MM.1S (cell line): ENCODE measurements at places on chromosomes 3 and 15.

GRCh38 chr3:171261487-171261886 lies 198.7 kb downstream of the TNIK start:
- peaks cover 10% of the 10 kb centered on the region for H3K4me1 ChIP-seq
- DNase-seq, result no peak
- H3K4me3 ChIP-seq, result no peak overlapping the region
- no peaks in the 10 kb centered on the region for H3K27me3 ChIP-seq

DNA sequence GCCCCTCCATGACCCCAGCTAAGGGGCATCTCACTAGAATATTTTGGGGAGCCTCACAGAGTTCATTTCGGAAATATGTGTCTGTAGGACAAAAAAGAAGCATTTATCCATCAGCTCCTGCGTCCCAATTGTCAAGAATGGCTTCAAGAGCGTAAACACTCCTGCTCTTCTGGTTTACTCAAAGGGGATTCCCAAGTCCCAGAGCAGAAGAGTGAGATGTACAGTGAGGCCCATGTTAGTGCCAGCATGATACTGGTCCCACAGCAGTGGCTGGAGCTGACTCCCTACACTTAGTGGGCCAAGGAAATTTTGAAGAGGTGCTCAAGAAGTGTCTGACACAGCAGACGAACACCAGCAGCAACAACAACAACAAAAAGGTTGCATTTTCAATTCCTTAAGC lies 34.9 kb upstream of the ARL8B start:
- H3K36me3 ChIP-seq, result no peaks in the 10 kb centered on the region
- no peaks in the 10 kb centered on the region for H3K4me1 ChIP-seq
- H3K27me3 ChIP-seq, result no peaks in the 10 kb centered on the region
- DNase-seq, result no peak
- H3K4me3 ChIP-seq, result no peak overlapping the region

- H3K27me3 ChIP-seq, result no peaks in the 10 kb centered on the region
- no peaks in the 10 kb centered on the region for H3K4me1 ChIP-seq
- H3K4me3 ChIP-seq, result no peak overlapping the region
- H3K27ac ChIP-seq, result no peak overlapping the region
- no peak for DNase-seq
- H3K36me3 ChIP-seq, result no peaks in the 10 kb centered on the region
These were observed 87.7 kb downstream of the KCNAB1 start for GRCh38 chr3:156207802-156208685.

GRCh38 chr3:47261301-47261700 lies 21.3 kb downstream of the KIF9 start:
- no peaks in the 10 kb centered on the region for H3K27me3 ChIP-seq
- no peaks in the 10 kb centered on the region for H3K4me1 ChIP-seq
- H3K36me3 ChIP-seq, result no peaks in the 10 kb centered on the region
- H3K4me3 ChIP-seq, result no peak overlapping the region

GRCh38 chr3:5054098-5054497 lies 68.0 kb upstream of the ARL8B start:
- no peaks in the 10 kb centered on the region for H3K4me1 ChIP-seq
- no peaks in the 10 kb centered on the region for H3K27me3 ChIP-seq
- no peak overlapping the region for H3K27ac ChIP-seq
- no peak overlapping the region for H3K4me3 ChIP-seq
- H3K36me3 ChIP-seq, result no peaks in the 10 kb centered on the region
- no peak for DNase-seq

DNA sequence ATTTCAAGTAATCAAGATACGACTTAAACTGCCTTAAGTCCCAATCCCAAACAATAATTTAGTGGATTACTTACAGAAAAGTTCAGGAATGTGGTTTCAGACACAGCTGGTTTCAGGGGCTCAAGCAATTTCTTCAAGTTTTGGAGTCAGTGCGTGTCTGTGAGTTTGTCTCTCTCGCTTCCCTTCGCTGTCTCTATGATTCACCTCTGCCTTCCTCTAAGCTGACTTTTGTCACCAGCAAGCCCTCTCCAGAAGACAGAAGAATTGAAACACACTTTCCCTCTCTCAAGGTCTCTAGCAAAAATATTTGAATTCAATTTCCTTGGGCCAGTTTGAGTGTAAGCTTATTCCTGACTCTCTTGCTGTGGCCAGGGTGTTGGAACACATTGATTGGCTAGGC lies 392.4 kb downstream of the EDEM1 start:
- no peaks in the 10 kb centered on the region for H3K36me3 ChIP-seq
- no peak overlapping the region for H3K4me3 ChIP-seq
- DNase-seq, result no peak
- no peaks in the 10 kb centered on the region for H3K4me1 ChIP-seq
- no peak overlapping the region for H3K27ac ChIP-seq

GRCh38 chr3:123396171-123397049 lies 52.5 kb downstream of the ADCY5 start:
- no peaks in the 10 kb centered on the region for H3K36me3 ChIP-seq
- H3K27ac ChIP-seq, result no peak overlapping the region
- DNase-seq, result no peak
- H3K4me3 ChIP-seq, result no peak overlapping the region

DNA sequence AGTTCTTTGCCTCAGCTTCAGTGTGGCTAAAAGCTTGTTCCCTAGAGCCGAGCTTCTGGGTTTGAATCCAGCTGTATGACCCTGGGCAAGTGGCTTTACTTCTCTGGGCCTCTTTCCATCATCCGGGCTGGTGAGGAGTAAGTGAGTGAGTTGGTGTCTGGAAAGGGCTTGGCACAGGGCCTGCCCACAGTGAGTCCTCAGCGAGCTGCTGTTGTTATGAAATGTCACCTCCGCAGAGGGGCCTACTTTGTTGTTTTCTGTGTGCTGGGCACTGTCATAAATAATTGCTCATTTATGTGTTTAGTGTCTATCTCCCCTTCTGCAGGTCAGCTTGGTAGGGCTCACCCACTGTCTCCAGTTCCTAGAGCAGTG lies 31.7 kb downstream of the SLC6A6 start:
- no peak overlapping the region for H3K4me3 ChIP-seq
- no peak for DNase-seq
- H3K4me1 ChIP-seq, result peaks cover 49% of the 10 kb centered on the region
- no peaks in the 10 kb centered on the region for H3K27me3 ChIP-seq

DNA sequence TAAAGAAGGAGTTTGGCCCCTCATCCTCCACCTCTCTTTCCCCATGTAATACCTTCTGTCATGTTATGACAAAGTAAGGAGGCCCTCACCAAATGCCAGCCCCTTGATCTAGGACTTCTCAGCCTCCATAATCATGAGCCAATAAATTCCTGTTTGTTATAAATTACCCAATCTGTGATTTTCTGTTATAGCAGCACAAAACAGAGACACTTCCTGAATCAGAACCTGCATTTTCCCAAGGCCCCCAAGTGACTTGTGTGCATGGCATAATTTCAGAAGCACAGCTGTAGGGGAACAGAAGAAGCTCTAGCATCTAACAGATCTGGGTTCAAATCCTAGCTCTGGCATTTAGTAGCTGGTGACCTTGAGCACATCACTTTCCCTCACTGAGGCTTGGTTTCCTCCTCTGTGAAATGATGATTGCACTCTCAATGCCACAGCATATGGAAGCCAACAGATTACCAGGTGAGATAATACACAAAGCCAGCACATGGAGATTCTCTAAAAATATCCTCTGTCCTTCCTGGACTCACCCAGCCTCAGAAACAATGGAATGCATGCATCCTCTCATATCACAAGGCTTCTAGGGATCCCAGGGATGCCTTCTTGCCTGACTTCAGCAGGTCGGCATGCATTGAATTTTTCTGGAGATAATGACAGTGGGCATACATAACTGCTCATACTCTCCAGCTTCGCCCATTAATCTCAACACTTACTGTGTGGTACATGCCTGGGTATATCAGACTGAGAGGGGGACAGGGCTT lies 26.3 kb downstream of the TLNRD1 start:
- H3K27ac ChIP-seq, result no peak overlapping the region
- no peaks in the 10 kb centered on the region for H3K36me3 ChIP-seq
- no peaks in the 10 kb centered on the region for H3K27me3 ChIP-seq
- peaks cover 25% of the 10 kb centered on the region for H3K4me1 ChIP-seq
- H3K4me3 ChIP-seq, result no peak overlapping the region

DNA sequence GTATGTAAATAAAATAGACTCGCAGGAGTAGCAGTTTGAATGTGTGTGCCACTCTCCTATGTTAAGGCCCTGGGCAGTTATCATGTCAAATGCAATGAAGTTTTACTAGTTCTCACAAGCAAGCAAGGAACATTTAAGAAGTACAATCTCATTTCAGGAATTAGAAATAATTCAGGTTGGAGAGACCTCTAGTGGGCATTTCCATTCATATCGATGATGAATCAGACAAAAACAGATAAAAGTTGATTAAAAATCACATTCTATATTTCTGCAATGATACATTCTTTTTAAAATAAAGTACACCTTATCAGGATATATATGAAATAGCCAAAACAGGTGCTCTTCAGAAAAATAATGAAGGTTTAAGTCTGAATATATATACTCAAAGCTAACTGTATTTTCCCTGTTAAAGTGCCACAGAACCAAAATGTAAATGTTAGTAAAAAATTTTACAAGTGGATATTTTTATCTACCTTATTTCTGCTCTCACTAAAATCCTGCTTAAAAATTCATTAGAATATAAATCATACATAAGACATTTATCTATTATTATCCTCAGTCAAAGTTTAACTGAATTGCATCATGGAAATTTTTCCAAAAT lies 492.4 kb upstream of the FRG2C start:
- no peaks in the 10 kb centered on the region for H3K36me3 ChIP-seq
- H3K4me3 ChIP-seq, result no peak overlapping the region
- DNase-seq, result peak; percentile 40
- no peaks in the 10 kb centered on the region for H3K4me1 ChIP-seq
- H3K27me3 ChIP-seq, result no peaks in the 10 kb centered on the region
- no peak overlapping the region for H3K27ac ChIP-seq

- no peaks in the 10 kb centered on the region for H3K36me3 ChIP-seq
- 0 out of 2 replicates have a peak, but pooled peaks cover 3% of the 10 kb centered on the region for H3K27me3 ChIP-seq
- DNase-seq, result no peak
- H3K4me3 ChIP-seq, result no peak overlapping the region
These were observed 111.1 kb upstream of the GPR149 start for GRCh38 chr3:154540950-154541604.

DNA sequence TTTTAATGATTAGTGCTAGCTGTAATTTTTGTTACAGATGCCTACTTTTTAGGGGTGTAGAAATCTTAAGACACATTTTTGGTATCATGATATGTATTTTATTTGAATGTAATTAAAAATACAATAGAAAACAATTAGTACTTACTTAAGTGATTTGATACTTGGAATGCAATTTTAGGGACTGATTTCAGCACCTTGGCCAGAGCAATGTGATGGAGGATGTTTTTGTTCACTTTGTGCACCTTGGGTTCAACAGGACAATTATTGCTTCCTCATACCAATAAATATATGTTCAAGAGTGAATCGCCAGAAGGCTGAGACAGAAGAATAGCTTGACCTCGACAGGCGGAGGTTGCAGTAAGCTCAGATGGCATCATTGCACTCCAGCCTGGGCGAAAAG lies 22.3 kb downstream of the GMNC start:
- H3K4me1 ChIP-seq, result no peaks in the 10 kb centered on the region
- H3K4me3 ChIP-seq, result no peak overlapping the region
- no peaks in the 10 kb centered on the region for H3K36me3 ChIP-seq

DNA sequence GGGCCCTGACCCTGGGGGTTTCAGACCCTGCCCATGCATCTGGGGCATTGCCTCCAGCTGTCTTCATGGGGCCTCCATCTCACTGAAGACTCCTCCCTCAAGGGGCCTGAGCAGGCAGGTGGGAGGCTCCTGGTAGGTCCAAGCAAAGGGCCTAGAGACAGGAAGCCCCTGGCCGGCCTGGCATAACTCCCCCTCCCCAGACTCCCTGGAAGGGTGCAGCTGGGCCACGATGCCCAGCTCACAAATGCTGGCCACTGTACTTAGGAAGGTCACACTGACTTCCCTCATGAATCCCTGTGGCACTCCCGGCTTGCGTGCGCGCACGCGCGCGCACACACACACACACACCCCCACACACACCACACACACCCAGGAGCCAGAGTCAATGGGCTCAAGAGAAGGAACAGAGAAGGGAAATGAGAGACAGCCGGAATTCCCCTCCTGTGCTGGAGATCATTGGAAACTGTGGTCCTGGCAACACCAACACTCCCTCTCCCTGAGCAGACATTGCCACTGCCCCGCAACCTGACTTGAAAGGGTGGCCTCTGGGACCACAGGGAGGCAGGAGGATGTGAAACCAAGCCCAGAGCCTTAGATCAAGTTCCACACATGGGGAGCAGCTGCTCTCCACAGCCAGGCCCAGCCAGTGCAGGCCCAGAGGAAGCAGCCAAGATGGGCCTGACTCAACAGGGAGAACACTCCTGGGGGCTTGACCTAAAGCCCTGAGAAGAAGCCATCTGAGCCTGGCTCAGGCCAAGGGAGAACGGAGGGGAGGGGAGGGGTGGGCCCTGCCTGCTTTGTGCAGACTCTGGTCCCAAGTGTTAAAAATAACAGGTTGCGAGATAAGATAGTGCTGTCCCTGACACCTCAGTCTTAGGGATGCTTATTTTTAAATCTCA lies 69.7 kb downstream of the SCN5A start:
- no peak for DNase-seq
- H3K36me3 ChIP-seq, result no peaks in the 10 kb centered on the region
- H3K4me1 ChIP-seq, result no peaks in the 10 kb centered on the region
- no peaks in the 10 kb centered on the region for H3K27me3 ChIP-seq

- no peak for DNase-seq
- H3K27ac ChIP-seq, result no peak overlapping the region
- H3K36me3 ChIP-seq, result no peaks in the 10 kb centered on the region
- H3K4me1 ChIP-seq, result no peaks in the 10 kb centered on the region
- H3K4me3 ChIP-seq, result no peak overlapping the region
These were observed 50.6 kb downstream of the PFN2 start for GRCh38 chr3:149920119-149920518.

DNA sequence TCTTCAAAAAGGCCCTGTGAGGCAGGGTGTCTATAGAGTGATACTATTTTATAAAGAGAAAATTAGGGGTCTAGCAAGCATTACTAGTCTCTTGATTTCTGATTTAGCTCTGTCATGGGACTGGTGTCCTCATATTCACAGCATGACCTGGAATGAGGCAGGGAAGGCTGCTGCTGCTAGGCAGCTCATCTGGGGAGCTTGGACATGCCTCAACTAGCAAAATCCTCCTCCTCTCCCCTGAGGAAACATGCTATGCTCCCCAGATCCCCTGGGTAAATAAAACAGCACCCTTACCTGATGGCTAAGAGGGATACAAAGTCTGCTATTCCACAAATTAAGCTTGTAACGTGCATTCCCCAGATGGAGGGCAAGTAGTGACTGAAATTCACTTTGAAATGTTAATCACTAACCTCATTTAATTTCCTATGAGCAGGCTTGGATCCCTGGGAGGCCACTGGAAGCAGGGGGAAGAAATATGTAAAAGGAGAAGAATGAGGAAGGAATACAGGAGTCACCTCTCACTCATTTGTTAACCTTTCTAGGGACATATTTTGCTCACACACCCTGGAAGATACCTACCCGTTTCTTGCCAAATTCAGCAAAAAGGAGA lies 709.4 kb downstream of the SQOR start:
- peaks cover 19% of the 10 kb centered on the region for H3K4me1 ChIP-seq
- H3K27me3 ChIP-seq, result no peaks in the 10 kb centered on the region

GRCh38 chr15:63065262-63066221 lies 23.0 kb downstream of the TPM1 start:
- no peak overlapping the region for H3K4me3 ChIP-seq
- H3K27ac ChIP-seq, result no peak overlapping the region
- no peak for DNase-seq
- H3K4me1 ChIP-seq, result no peaks in the 10 kb centered on the region

GRCh38 chr15:29283381-29283780 lies 13.8 kb upstream of the NSMCE3 start:
- no peaks in the 10 kb centered on the region for H3K36me3 ChIP-seq
- H3K4me3 ChIP-seq, result no peak overlapping the region
- no peak for DNase-seq
- H3K27ac ChIP-seq, result no peak overlapping the region
